Activated T-cell treated with anti-CD3 and anti-CD28 coated beads, Interleukin-2, amount 50 U/mL, for 1 hour (primary cell): ENCODE measurements at places on chromosomes 5 and 9.

- DNase-seq, result no peak
These were observed 6.5 kb downstream of the UBQLN1 start for GRCh38 chr9:83701286-83701685.

DNA sequence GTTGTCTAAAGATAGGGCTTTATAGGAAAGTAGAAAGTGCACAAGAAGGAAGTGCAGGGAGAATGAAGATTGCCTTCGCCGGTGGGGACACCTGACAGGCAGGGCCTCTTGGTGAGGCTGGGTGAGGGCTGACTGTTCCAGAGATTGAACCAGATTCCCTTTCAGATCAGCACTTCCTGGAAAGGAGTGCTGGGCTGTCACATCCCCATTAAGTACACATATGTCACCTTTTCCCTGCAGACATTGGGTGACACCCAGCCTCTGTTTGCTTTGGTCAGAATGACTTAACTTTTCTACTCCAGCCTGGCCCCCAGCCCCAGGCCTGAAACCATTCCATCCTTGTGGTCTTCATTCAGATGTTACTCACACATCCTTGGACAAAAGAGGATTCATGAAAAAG is 7.4 kb upstream of the SHROOM1 start:
- DNase-seq, result no peak

GRCh38 chr5:5576744-5577143 is 154.3 kb downstream of the ICE1 start:
- no peak for DNase-seq

DNA sequence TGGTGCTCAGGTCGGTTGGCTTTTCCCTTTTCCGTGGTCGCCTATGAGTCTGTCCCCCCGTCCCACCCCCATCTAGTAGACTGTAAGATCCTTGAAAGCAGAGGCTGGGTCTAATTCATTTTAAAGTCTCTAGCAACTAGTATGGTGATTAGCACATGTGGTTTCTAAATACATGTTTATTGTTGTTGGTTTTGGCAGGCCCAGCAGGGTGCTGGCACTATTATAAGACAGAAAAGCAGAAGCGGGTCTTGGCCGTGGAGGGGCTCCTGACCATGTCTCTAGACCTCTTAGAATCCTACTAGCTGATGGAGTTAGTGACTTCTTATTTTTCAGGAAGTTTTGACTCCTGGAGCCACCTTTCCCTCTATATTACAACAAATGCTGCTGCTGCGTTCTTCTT is 61.5 kb upstream of the TNFSF8 start:
- DNase-seq, result no peak

- DNase-seq, result no peak
These were observed 54.5 kb downstream of the SNCAIP start for GRCh38 chr5:122366501-122366900.

DNA sequence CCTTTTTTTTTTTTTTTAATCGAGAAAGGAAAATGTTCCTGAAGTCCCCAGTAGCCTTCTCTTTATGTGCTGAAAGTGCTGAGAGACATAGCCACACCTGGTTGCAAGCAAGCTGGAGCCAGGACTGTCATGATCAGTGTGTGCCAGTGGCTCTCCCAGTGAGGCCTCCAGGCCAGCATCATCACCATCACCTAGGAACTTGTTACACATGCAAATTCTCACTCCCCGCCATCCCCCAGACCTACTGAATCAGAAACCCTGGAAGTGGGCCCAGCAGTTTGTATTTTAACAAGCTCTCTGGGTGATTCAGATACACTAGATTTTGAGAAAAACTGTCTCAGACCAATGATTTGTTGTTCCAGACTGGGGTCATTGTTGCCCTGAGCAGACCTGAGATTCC is 181.9 kb upstream of the GLRA1 start:
- no peak for DNase-seq

GRCh38 chr9:78239506-78239905 is 3.6 kb downstream of the CEP78 start:
- DNase-seq, result no peak

GRCh38 chr5:175889910-175890684 is 18.7 kb downstream of the CPLX2 start:
- DNase-seq, result no peak

DNA sequence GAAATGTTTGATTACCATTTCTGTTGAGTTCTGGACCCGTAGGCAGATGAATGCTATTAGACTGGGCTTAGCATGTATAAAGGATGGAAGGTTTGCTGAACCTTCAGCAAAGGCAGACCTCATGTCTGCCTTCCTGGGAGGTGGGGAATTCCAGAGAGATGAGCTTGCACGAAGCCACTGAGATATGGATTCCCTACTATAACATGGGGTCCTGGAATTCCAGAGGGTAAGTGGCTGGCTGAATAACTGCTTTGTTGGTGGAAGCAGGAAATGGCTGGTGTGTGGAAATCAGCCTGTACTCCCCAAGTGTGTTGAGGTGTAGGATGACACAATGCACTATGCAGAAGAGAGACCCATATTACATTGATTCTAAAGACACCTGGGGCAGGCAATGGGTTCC is 526.4 kb downstream of the CTNND2 start:
- no peak for DNase-seq

GRCh38 chr5:165029099-165029870 is 1523.9 kb downstream of the MAT2B start:
- DNase-seq, result no peak

DNA sequence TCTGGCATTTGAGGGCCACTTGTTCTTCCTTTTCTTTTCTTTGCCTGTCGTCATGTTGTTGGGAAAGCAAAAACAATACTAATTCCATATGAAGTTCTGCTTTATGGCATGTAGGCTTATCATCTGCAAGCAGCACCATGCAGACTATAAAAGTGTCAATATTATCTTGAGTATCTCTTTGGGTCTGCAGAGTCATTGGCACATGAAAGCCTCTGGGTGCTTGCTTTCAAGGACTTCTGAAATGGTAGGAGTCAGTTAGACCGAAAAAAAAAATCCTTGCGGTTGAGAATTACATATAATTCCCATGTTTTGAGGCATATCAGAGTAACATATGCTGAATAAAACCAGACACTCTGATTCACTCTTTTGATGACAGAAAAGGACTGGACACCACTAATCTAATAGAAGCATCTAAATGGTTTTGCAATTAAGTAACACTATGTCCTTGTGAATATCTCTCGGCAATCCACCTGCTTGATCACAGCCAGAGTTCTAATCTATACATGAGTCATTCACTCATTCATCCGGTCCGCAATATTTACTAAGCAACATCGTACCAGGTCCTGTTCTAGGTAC is 44.4 kb downstream of the GNAQ start:
- no peak for DNase-seq

GRCh38 chr5:169760229-169760628 is 123.2 kb downstream of the DOCK2 start:
- no peak for DNase-seq

GRCh38 chr5:67176936-67177335 is 19.7 kb downstream of the CD180 start:
- DNase-seq, result no peak

DNA sequence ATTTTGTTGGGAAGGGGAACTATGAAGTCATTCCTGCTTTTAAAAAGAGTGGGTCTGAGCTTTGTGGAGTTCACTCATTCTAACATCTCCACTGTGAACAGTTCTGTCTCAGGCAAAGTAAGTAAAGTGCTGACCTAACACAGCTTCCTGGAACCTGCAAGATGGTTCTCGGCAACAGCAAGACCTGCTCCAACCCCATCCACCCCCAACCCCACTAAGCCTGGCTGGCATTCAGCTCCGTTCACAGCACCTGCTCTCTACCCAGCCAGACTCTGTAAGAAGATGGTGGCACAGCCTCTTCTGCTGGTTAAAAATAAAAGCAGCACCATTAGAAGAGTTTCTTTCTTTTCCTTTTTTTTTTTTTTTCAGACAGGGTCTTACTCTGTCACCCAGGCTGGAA is 42.0 kb downstream of the EPB41L4B start:
- no peak for DNase-seq

- no peak for DNase-seq
These were observed 215.1 kb downstream of the CD180 start for GRCh38 chr5:66981266-66982055.

GRCh38 chr5:160359816-160360215 is 10.6 kb downstream of the C1QTNF2 start:
- DNase-seq, result no peak

GRCh38 chr5:40606077-40606765 is 73.5 kb upstream of the PTGER4 start:
- DNase-seq, result no peak

DNA sequence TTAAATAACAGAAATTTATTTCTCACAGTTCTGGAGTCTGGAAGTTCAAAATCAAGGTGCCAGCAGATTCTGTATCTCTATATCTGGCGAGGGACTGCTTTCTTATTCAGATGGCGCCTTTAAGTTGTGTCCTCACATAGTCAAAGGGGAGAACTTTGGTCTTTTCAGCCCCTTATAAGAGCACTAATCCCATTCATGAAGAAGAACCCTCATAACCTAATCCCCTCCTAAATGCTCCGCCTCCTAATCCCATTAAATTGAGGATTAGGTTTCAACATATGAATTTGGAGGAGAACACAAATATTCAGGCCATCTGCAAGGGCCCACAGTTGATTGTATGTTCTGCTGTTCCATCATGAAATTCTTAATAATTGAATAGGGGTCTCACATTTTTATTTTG is 10.8 kb upstream of the CCDC152 start:
- no peak for DNase-seq

DNA sequence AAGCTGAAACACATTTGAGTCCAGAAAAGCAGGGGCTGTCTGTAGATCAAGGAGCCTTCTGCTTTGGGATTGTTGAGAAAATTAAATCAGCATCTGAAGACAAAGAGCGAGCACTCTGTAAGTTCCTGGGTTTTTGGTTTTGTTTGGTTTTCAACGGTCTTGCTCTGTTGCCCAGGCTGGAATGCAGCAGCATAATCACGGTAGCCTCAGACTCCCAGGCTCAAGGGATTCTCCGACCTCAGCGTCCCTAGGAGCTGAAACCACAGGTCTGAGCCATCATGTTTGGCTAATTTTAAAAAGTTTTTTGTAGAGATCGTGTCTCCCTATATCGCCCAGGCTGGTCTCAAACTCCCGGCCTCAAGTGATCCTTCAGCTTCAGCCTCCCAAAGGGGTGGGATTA is 266.5 kb upstream of the ADAMTS16 start:
- no peak for DNase-seq

DNA sequence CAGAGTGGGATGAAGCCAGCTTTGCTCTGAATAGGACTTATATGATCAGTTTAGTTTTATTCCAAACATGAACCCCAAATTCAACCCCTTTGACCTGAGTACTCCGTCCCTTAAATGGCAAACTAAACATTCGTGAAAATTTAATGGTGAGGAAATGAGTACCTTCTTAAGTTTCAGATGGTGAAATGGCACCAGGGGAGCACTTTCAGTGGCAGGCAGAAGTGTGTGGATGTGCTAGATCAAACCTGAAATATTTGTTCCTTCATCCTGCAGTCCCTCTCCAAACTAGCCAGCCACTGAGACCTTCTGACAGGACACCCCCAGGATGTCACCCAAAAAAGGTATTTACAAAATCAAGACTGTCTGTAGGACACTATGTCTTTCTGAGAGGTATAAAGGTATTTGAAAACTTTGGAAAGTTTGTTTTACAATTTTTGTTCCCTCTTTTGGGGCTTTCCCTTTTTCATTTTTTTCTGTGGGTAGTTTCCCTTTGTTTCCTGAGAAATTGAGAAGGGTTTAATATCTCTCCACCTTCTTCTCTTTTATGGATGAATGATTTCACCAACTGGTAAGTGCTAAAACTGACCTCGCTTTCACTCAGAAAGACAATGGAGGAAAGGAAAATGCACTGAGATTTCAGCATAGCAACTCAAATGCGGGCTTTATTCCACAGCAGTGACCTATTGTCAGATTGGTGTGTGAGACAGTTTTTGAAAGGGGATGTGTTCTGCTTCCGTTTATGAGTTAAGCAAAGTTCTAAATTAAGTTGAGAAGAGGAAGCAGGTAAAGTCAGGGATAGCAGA is 127.1 kb downstream of the TMC1 start:
- DNase-seq, result no peak

DNA sequence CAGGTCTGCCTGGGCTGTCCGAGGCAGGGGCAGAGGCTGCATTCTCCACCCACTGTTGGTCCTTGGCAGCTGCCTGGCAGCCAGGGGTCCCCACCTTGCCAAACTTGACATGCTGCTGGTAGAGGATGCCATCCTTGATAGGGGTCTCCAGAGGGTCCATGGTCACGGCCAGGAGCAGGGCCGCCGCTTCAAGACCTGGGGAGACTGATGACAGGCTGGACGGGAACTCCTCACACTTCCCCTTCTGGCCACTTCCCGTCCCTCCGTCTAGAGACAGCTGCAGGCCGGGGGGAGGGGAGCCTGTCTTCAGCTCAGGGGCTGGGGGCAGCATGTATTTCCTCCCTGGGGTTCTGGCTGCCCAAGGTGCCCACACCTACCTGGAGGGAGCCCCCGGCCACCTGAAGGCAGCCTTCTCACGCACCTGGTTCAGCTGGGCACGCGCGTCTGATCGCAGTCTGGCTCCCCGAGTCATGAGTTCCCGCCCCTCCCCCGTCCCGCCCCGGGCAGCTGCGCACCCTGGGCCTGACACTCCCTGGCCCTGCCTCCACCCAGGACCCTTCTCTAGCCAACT is at the start of gene DOK3:
TSS of gene DOK3 (minus strand) at position 446 of the 571 bp plus-strand sequence. CDS start at position 160, 286 bp downstream.
- DNase-seq, result no peak

GRCh38 chr5:89301321-89302025 is 418.5 kb upstream of the MEF2C start:
- DNase-seq, result no peak
